ENCODE measurements at places on chromosomes 13 and 19.
A peak's percentile ranks its signal among the peaks of the same experiment; 100 is the strongest.

- DNase-seq: no peak
Observed at GRCh38 chr19:1705367-1705766, 47.9 kb upstream of the ONECUT3 start.

- no peak for DNase-seq
Observed at GRCh38 chr19:50417111-50418081, 1.3 kb upstream of the SPIB start.

DNA sequence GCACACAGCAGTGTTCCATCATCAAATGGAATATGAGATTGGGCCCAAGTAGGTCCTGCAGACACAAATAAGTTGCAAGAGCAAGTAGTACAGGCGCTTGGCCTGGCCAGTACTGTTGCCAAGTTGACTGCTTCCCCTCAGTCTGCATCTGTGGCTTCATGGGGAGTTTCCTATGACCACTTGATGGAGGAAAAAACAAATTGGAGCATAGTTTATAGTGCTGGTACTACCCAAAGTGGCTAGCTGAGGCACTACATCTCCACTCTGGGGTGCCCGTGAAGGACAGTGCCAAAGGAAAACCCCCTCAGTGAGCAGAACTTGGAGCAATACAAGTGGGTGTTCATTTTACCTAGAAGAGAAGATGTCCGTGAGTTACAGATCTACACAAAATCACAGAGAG, 10.6 kb upstream of the ALOX5AP start:
- DNase-seq: no peak

- no peak for DNase-seq
Observed at GRCh38 chr13:58500938-58501337, 869.4 kb downstream of the PCDH17 start.

DNA sequence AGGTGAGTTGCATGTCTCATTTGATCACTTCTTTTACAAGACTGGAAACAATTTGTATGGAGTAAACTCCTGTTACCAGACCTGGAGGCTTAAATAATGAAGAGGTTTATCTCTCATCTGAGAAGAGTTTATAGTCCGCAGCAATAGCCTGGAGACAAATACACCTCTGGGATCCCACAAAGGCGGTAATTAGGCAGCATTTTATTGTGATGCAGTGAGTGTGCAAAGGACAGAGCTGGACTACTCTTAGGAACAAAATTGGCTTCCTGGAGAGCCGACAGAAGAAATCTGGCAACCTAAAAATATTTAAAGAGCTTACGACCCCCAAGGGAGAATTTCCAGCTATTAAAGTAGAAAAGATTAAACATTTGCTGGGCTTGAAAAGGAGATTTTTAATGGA, 11.8 kb upstream of the KATNAL1 start:
- DNase-seq: no peak

DNA sequence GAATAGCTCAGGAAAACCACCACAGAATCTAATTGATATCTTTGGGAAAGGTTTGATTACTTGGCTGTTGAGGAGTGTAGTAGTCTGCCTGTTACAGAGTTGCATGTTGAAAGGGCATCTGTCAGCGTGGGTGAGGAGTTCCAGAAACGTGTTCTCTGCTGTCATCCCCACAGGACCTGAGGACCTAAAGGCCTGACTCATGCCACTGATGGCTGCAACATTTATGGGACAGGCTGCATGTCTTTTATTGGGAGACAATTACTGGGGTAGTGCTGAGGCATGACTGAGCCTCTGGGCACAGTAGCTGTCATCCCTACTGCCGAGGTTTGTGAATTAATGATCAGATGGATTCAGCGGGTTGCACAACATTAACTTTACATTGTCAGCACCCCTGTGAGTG, 525.9 kb downstream of the GPC6 start:
- no peak for DNase-seq

DNA sequence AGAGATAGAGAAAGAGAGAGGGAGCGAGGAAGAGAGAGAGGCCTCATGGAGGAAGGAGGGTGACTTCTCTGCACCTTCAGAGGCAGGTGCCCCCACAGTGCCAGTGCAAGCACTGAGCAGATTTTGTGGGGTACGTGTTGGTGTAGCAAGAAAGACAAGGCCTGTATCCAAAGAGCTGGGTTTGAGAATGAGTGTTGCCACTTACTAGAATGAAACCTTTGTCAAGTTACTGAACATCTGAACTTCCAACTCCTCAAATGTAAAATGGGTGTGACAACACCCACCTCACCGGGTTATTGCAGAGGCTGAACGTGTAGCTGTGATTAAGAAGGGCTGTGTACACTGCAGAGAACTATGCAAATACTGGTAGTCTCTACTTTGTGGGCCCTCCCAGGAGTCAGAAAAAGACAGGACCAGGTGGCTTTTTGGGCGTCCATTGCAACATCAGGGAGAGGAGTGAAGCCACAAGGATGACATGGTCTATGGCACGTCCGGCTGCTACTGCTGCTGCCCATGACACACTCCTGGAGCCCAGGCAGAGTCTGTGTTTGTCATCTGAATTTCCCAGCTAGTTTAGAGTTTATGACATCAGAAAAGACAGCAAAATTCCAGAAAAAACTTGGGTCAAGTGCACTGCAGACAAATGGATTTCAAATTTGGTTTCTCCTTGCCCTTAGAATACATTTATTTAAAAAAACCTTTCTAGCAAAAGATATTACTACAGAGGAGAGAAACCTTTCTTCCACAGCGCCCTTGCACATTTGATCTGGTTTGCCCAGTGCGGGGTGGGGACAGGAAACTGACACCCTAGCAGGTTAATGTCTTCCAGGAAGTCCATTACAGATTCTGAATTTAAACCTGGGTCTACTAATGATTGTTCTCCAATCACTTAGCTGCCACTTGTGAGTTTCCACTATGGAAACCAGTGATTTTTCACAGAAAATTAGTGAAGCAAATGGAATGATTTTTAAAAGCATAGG, 54.0 kb upstream of the ATP12A start:
- DNase-seq: no peak

GRCh38 chr19:57363688-57364181, 384 bp downstream of the TRAPPC2B start:
- no peak for DNase-seq

DNA sequence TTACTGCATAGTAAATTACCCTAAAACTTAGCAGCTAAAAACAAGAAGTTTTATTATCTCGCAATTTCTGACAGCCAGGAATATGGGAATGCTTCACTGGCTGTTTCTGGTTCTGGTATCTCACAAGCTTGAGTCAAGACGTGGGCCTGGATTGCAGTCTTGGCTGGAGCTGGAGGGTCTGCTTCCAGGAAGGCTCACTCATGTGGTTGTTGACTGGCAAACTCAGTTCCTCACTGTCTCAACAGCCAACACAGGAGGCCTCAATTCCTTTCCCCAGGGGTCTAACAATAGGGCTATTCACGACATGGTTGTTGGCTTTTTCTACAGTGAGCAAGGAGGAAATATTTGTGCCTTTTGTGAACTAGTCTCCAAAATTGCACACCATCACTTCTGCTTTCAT, 146.3 kb downstream of the GPC5 start:
- DNase-seq: no peak

- DNase-seq: peak; percentile 26
Observed at GRCh38 chr19:28727480-28728159, 485.3 kb downstream of the UQCRFS1 start.

- no peak for DNase-seq
Observed at GRCh38 chr13:35629026-35629425, 152.5 kb upstream of the MAB21L1 start.

DNA sequence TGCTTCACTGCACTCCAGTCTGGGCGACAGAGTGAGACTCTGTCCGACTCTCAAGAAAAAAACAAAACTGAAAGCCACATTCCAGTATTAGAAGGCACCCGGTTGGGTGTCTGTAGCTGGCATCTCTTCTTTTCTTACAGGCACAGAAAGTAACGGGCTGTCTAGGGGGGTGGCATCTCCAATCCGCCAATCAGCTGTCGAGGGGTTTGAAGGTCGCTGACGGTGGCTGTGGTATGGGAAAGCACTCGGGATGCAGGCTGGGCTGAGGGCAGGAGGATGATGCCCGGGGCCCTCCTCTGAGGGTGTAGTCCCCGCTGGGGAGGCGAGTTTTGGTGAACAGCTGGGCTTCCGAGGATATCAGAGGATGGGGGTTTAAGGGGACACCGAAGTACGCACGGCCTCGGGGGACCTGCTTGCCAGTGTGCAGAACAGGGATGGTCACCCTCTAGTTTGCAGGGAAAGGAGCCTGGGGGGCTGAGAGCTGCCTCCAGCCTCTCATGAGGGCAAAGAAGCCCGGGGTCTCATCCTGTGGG, 27.0 kb upstream of the ZBTB7A start:
- no peak for DNase-seq

GRCh38 chr19:10927730-10928562, 493 bp downstream of the YIPF2 start:
- DNase-seq: no peak
